Stomach (tissue), 19 donors: ENCODE measurements at places on chromosomes 4 and X. TPM values are rescaled to one million over a fixed set of nuclear protein-coding genes. Genes with fewer than 3 reads are reported as not detected.

Gene CABS1
- total RNA-seq, result not detected

Gene CPLX1
- not detected for total RNA-seq

Gene RNF212
- not detected for total RNA-seq

Gene PPARGC1A
- 78.8 TPM for total RNA-seq

Gene MXRA5
- 0.58 TPM for total RNA-seq

Gene LIMCH1
- 27.5 TPM for total RNA-seq

Gene STARD8
- total RNA-seq, result 5.9 TPM

- DNase-seq, result no peak
Measured at GRCh38 chrX:38256019-38256418, 35.3 kb upstream of the SRPX start.

GRCh38 chr4:33802578-33802977, 2441.7 kb downstream of the ARAP2 start:
- DNase-seq, result no peak

- no peak for DNase-seq
Measured at GRCh38 chr4:120052856-120053255, 13.8 kb downstream of the MAD2L1 start.

DNA sequence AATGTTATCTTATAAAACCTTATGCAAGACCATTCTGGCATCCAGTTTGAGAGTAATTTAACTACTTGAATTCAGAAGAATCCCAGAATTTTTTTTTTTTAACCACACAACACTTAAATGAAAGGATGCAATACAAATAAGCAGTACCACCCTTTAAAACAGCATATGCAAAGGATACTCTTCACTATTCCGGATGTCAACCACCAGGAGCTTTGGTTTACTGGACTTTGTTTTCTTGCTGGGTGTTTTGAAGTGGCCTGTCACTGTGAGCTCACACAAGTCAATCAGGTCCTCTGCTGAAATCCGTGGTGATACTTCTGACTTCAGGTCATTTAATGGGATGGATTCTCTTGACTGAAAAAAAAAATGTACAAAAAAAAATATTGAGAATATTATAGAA, 200.0 kb downstream of the TBCK start:
- DNase-seq, result no peak

GRCh38 chrX:264634-265455, 16.3 kb upstream of the PLCXD1 start:
- DNase-seq, result peak; percentile 55

DNA sequence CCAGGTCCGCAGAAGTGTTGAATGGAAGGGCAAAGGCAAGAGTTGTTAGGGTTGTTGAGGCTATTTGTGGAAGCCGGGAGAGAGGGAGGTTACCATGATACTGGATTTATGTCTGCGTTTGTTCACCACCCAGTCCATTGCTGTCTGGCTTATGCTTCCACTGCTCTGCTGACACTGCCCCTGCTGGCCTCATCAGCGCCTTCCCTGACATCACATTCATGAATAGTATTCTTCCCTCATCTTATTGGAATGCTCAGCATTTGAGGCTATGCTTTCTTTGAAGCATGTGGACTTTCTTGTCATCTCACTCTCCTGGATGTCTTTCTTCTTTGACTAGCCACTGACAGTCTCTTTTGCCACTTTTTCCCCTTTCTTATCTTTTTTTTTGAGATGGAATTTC, 10.3 kb downstream of the GNL3L start:
- DNase-seq, result no peak
